ENCODE measurements at places on chromosomes 3 and 15. TPM values are rescaled to one million over a fixed set of nuclear protein-coding genes. Genes with fewer than 3 reads are reported as not detected.

The PDIA5 gene
- 10.7 TPM for total RNA-seq

- no peak for DNase-seq
Measured at GRCh38 chr15:74453925-74454763, 6.8 kb downstream of the UBL7 start.

The NRG4 gene
- not detected for total RNA-seq

The FBXL2 gene
- 24.9 TPM for total RNA-seq

The PTPRG gene
- 179 TPM for total RNA-seq

GRCh38 chr3:181176601-181177000 is 187.1 kb upstream of the DNAJC19 start:
- peak; percentile 31 for DNase-seq

- DNase-seq: no peak
Measured at GRCh38 chr3:112096176-112096575, 10.0 kb downstream of the C3orf52 start.

DNA sequence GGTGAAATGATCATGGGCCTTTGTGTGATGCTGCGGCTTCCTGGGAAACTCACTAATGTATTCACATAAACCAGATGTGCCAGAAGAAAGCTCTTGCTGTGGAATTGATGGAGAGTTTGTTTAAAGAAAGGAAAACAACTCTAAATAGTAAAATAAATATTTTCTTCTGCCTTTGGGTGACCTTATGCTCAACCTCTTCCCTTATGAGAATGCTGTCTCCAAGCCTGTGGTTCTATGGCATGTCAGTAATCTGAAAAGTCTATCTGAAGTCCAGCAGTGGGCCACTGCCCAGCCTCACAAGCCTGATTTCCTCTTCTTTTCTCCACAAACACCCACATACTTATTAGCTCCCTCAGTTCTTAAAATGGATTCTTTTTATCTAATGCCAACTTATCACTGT is 49.9 kb upstream of the PHLDB2 start:
- DNase-seq: no peak

- no peak for DNase-seq
Measured at GRCh38 chr15:50377867-50378751, 23.1 kb upstream of the GABPB1 start.

GRCh38 chr3:127194601-127195187 is 1.8 kb downstream of the PRR23E start:
- no peak for DNase-seq

- no peak for DNase-seq
Measured at GRCh38 chr3:64355401-64355807, 130.1 kb upstream of the PRICKLE2 start.

The CKMT1A gene
- total RNA-seq: not detected

- no peak for DNase-seq
Measured at GRCh38 chr3:13954741-13955483, 75.0 kb upstream of the WNT7A start.

DNA sequence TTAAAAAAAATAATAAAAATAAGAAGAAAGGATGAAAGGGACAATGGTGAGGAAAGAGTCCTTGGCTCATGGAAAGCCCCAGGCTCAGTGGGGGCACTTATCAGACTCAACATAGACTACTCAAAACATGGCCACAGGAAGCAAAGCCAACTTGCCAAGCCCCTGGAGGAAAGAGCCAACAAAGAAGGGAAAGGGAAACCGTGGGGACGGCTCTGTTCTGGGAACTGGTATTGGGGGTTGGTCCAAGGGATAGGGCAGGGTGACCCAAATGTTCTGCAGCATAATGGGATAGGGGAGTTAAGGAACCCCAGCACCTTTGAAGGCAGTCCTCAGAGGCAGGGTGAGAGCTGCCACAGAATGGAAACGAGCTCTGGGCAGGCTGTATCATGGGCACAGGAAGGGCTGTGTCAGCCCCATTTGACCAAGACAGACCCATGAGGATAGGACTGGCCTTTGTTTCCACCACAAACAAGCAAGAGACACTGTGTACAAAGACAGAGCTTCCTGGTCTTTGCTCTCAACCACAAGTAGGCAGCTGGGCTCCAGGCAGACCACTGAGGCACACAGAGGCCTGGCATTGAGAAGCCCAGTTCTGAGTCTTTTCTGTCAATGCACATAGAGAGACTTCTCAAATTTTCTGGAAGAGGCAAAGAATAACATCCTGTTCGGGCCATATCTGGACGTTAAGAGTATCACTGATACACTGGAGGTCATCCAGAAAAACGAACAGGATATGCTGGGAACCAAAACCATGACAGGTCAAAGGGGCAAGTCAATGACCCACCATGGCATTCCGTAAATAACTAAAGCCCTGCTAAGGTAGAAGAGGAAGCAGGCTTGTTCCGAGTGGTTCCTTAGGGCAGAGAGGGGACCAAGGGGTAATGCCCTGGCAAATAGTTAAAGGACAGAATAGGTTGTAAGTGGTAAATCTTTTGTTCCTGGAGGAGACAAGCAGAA is 10.6 kb upstream of the SEMA7A start:
- peak; percentile 28 for DNase-seq

DNA sequence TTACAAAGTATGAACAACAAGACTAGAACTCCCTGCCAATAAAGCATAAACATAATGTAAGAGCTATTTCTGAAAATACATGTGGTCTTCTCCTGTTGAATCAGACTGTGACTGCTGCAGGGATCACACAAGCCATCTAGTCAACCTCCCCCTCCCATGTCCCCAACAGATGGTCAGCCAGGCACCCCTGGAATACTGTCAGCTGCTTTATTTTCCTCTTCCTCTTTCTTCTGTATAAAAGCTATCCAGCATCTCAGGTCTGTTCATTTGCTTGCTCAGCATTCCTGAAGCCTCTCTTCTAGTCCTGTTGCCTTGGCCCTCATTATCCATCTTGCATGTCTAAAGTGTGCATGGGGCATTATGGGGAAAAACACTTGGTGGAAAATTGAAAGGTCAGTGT is 6.5 kb upstream of the MINDY4B start:
- no peak for DNase-seq

The CGNL1 gene
- 18.4 TPM for total RNA-seq

The ANKRD34C gene
- total RNA-seq: not detected

The CCR8 gene
- not detected for total RNA-seq

The A4GNT gene
- not detected for total RNA-seq

- no peak for DNase-seq
Measured at GRCh38 chr3:145854499-145854898, 306.5 kb downstream of the PLOD2 start.

Data from breast epithelium (tissue), 4 donors.